ENCODE measurements at places on chromosomes 7 and 10. TPM values are rescaled to one million over a fixed set of nuclear protein-coding genes. Genes with fewer than 3 reads are reported as not detected.

DNA sequence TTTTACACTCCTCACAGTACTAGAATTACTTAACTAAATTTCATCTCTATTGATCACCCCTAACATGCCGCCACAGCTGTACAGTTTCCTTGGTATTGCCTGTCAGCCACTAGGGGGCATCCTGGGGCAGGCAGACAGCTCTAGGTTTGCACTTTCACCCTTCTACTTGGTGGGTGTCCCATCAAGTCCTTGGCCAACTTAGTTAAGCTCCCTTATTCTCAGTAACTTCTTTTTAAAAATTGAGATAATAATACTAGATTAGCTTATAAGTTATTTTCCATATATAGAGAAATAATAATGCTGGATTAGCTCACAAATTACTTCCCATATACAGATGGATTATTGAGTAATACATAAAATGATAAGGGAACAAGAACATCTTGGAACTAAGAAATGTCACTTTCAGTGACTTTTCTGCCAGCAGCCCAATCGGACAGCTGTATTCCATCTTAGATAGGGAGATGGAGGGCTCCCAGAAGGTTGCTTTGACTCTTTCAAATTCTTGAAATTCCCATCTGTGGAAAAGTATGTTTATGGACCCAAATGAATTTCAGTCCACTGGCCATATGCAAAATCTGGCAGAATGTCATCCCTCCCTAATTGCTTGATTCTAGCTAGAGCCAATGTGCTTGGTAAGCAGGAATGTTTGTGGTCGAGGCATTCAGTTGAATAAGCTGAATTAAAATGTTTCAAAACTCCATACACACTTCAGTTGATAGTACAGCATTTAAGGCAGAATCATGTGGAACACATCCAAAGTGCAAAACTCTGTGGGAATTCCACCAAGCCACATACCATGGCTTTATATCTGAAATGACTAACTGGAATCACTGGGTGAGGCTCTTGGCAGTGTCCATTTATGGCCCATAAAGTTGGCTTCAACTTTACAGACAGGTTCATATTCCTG, 309.7 kb downstream of the CSTF2T start:
- peak; percentile 46 for DNase-seq
- H3K36me3 ChIP-seq, result no peaks in the 10 kb centered on the region
- H3K27me3 ChIP-seq, result no peaks in the 10 kb centered on the region
- no peak overlapping the region for H3K27ac ChIP-seq

DNA sequence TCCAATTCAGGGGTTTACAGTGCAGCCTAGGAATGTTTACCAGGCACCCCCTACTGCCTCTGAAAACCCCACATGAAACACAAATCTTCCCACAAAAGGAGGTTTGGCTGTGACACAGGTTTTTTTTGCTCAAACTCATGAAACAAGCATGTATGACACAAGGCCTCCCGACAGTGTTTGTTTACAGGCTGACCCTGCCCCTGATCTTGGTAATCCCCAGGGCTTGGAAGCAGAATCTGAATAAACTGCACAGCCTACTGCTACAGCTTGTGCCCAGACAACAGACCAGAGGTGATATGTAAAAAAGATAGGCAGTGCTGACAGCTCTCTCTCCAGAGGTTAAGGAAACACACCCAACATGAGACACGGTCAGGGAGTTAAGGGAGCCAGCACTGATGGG, 184.2 kb downstream of the KMT2E start:
- no peaks in the 10 kb centered on the region for H3K4me1 ChIP-seq
- peaks cover 4% of the 10 kb centered on the region for H3K36me3 ChIP-seq
- H3K27ac ChIP-seq, result no peak overlapping the region

The NPY gene
- total RNA-seq, result 6.2 TPM

The CLCN1 gene
- not detected for total RNA-seq
